Eye (tissue), 1 donor: ENCODE measurements at places on chromosomes 1 and 21.
A peak's percentile ranks its signal among the peaks of the same experiment; 100 is the strongest.

- DNase-seq = peak; percentile 5
These were observed 85.4 kb upstream of the WARS2 start for GRCh38 chr1:119225831-119226230.

- DNase-seq = no peak
These were observed 39.6 kb downstream of the MAP10 start for GRCh38 chr1:232844791-232845190.

DNA sequence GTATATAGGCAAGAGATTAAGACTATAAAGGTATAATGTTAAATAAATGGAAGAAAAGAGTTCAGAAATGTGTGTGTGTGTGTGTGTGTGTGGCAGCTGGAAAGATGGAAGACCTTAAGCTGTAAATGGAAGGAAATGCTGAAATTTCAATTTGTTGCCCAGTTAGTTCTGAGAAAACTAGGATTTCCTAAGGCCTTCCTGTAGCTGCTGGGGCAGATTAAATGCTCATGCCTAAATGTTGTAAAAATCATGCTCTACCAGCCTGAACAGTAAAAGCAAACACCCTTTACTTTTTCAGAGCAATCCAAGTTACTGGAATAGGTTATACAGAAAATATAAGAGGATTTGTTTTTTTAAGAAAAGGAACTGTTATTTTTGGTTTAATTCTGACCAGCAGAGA lies 8.3 kb downstream of the ADCY10 start:
- DNase-seq = no peak

DNA sequence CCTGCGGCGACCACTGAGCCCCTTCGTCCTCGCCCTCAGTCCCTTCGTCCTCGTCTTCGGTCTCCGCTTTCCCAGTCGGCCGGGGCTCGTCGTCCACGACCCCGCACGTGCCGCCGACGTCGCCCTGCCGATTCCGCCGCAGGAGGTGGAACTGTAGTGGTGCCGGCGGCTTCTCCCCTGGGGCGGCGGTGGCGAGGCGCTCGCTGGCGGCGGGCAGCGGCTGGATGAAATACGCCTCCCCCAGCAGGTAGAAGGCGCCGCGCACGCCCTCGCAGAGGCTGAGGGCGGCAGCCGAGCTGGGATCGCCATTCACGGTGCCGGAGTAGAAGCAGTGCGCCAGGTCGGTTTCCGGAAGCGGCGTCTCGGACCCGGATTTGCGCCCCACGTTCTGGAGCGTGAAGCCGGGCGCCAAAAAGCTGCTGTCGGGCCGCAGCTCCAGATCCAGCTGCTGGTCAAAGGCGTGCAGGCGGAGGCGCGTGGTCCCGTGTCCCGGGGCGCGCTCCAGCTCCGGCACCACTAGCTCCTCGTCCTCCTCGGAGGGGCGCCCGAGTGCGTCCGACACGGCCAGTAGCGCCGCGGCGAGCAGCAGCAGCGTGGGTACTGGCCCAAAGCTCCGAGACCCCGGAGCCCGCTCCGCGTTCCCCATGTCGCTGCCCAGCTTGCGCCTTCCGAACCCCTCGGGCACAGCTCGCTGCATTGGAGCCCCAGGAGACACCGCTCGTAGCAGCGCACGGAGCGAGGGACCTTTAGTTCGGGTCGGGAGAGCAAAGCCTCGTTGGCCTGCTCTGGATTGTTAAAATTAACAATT lies 747 bp downstream of the ADAMTS1 start:
- peak; percentile 85 for DNase-seq

DNA sequence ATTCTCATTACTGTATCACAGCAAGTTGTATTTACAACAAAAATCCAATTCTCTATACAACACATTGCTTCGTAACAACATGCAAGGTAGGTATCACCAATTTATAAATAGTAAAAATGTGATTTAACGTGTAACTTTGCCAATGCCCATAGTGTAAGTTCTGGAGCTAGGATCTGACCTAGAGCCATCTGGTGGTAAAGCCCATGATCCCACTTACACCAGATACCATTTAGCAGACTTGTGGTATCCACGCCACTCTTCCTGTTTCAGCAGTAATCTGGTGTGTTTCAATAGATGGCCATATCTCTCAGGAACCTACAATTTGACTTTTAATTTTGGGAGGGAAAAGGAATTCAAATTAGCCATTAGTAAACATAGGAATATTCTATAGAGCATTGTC lies 10.2 kb downstream of the SETSIP start:
- DNase-seq = no peak

DNA sequence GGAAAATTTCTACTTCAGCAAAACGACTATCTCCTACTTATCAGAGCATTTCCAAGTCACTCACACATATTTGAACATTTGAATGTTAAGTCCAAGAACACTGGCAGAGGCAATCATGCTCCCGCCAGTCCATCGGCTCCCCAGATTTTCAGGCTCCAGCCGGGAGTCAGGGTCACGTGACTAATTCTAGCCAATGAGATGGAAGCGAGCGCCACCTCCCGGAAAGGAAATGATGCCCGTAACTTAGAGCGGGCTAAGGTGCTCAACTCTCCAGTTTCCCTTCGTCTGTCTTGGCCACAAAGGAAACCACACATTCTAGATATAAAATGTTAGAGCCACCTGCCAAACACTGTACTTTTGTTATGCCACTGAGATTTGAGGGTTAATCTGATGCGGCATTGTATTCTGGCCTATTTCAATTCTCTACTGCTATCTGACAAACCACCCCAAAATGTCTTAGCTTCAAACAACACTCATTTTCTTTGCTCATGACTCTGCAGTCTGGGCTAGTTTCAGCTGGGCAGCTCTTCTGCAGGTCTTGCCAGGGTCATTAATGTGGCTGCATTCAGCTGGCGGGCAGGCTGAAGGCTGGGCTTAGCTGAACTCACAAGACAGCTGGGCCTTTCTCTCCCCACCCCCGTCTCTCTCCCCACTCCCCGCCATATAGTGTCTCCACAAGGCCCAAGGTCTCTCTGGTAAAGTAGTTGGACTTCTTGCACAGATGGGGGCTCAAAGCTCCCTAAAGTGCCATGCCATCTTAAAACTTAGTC lies 16.5 kb upstream of the LHX4 start:
- DNase-seq = no peak

DNA sequence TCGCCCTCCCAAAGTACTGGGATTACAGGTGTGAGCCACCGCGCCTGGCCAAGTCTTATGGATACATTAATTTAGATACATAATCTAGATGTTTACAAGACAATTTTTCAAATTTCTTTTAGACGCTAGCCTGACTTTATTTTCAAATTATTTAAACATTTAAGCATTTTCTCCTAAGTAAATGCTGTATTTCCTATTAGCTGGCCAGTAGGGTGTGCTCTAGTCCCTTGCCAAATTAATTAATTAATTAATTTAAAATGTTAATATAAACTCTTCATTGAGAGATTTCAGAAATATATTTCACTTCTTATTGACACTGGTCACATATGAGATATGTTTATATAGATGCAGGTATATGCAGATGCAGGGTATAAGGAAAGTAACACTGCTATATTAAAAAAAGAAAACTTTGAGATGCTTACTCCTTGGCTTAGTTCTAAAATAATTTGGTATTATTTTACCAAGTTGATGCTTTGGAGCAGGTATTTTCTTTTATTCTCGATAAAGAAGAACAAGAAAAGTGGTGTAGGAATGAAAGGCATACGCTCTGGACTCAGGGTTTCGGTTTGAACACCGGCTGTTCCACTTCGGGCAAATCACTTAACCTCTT lies 5.2 kb upstream of the ERRFI1 start:
- peak; percentile 59 for DNase-seq

DNA sequence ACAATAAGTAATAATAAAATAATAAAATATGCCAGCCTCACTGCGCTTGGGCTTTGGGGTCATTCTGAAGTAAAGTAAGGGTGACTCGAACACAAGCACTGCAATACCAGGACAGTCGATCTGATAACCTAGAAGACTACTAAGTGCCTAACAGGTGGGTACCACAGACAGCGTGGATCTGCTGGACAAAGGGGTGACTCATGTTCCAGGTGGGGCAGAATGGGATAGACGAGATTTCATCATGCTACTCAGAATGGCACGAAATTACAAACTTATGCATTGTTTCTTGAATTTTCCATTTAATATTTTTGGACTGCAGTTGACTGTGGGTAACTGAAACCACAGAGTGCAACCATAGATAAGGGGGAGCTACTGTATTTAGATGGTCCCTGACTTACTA lies 221.1 kb upstream of the GREM2 start:
- DNase-seq = no peak

DNA sequence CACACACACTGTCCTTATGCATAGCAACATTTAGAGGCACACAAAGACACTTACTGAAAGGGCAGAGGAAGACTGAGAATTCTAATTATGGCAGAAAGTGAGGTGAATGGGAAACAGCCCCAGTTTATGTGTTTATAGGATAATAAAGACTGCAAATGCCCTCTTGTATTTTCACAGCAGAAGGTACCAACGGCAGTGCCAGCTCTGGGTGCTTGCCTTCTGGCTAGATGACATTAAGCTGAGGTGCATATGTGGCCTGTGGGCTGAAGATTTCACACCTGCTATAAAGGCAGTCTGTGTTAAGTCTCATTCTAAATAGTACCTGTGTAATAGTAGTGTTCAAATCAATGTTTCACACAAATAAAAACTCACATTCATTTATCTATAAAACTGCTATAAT lies 347.2 kb upstream of the ZRANB2 start:
- DNase-seq = no peak

DNA sequence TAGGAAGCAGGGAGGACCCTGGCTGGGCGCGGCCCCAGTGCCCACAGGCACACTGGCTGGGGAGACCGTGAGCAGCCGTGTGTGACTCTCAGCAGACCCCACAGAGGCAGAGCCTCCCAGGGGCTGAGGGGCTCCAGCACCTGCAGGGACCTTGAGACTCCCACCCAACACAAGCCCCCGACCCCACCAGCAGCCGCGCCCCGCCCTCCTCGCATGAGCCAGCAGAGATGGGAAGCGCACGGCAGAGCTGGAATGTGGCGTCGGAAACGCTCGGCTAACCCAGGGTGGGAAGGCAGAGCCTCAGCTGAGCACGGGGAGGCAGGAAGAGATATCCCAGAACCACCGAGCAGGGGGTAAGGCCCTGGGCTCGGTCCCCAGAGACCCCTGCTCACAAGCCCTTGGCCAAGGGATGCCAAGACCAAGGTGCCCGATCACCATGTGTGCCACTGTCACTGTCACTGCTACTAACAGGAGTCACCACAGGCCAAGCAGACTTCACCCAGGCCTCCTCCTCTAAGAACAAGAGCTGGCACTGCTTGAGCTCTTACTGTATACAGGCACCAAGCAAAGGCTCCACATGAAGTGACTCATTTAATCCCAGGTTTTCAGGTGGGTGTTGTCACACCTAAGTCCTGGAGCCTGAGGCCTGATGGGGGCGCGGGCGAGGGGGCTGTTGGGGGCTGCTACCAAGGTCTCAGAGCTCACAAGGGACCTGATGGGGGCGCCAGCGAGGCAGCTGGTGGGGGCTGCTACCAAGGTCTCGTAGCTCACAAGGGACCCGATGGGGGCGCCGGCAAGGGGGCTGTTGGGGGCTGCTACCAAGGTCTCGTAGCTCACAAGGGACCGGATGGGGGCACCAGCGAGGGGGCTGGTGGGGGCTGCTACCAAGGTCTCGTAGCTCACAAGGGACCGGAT lies 20.1 kb downstream of the MEGF6 start:
- DNase-seq = peak; percentile 12

DNA sequence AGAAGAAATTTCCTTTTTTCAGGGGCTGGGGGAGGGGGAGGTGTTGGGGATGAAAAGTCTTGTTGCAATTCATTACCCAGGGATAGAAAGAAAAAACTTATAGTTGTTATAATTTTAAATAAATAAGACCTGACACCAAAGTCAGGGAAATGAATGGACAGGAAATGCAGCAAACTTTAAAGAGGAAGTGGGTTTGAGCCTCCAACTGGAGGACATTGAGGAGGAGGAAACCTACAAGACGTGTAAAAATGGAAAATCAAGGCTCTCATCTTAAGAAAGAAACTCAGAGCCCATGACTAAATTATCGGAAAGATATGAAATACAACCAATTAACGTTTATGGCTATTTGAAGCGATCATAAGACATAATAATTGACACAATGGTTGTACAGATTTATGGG lies 54.4 kb downstream of the NIBAN1 start:
- no peak for DNase-seq

- DNase-seq = no peak
These were observed 21.9 kb upstream of the PADI6 start for GRCh38 chr1:17350083-17350482.

GRCh38 chr1:217053676-217054075 lies 330.4 kb upstream of the ESRRG start:
- DNase-seq = peak; percentile 18

GRCh38 chr1:69376408-69376807 lies 191.3 kb upstream of the LRRC7 start:
- no peak for DNase-seq
